AML-193 (cell line): ENCODE measurements at places on chromosomes 12 and 14.

GRCh38 chr14:73710737-73711136 lies 3.4 kb downstream of the PNMA1 start:
- DNase-seq: no peak

- DNase-seq: no peak
Measured at GRCh38 chr12:115838952-115839351, 438.5 kb downstream of the MED13L start.

DNA sequence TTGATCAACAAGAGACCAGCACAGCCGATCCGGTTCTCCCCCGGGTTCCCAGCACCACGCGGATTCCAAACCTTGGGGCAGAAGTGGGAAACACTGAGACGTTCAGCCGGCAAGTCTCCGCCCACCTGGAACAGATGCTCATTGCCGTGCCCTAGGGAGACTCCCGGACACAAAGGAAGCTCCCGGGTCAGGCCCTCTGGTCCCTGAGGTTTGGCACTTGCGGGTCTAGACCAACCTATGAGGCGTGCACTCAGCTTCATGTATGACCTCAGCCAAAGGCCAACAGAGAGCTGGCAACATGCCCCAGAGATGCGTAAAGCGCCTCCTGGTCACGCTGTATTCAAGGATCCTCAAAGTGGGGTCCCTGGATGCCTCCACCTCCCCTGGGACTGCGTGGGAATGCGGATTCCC lies 2.5 kb downstream of the RIMBP2 start:
- no peak for DNase-seq

DNA sequence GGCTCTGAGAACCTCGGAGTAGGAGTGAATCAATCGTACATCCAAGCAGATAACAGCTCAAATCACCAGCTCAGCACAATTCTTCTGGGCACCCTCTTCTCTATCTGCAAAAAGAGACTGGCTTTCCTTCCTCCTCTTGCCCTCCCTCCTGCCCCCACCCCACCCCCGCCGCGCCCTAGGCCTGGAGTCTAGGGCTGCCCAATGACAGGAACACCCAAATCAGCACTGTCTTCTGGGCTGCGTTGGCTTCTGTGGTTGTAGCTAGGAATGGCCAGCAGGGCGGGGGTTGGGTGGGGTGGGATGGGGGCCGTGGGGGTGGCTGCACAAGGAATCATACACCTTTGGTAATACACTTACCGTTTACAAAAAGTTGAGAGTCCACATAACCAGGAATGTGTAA lies 28.0 kb upstream of the TMCC3 start:
- DNase-seq: no peak

DNA sequence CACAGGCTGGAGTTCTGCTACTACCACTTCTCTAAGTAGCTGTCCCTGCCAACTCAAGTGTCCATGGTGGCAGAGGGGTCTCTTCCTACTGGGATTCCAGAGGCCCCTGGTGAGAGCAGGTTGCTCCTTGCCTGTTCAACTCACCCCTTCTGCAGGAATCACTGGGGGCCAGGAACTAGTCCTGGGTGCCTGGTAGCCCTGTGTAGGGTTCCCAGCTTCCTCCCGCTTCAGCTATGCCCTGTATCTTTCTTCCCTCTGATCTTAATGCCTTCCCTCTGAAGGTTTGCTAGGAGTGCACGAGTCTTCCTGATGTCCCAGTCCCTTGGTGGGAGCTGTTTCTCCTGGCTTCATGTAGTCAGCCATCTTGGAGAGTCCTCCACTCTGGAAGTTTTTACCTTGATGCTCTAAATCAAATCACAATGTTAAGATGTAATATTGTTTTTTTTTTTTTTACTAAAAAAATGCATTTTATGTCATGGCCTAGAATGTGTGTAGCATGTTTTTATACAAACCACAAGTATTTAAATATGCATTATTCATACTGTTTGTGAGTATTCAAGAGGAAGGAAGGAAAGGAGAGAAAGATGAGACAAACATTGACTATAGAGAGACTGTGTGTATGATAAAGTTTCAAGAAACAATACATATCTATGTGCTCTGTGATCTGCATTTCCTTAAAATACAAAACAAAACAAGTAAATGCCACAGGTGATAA lies 54.7 kb downstream of the FRS2 start:
- no peak for DNase-seq

- no peak for DNase-seq
Measured at GRCh38 chr12:56129942-56130495, 2.0 kb downstream of the ESYT1 start.
